Amniotic stem cell (primary cell): ENCODE measurements at places on chromosomes 6 and 20.

- no peak for DNase-seq
Observed at GRCh38 chr20:3392756-3393155, 14.7 kb downstream of the DNAAF9 start.

GRCh38 chr6:83370567-83370966 lies 60.3 kb downstream of the ME1 start:
- DNase-seq, result no peak

- peak; percentile 30 for DNase-seq
Observed at GRCh38 chr20:2172305-2173175, 70.9 kb downstream of the STK35 start.

DNA sequence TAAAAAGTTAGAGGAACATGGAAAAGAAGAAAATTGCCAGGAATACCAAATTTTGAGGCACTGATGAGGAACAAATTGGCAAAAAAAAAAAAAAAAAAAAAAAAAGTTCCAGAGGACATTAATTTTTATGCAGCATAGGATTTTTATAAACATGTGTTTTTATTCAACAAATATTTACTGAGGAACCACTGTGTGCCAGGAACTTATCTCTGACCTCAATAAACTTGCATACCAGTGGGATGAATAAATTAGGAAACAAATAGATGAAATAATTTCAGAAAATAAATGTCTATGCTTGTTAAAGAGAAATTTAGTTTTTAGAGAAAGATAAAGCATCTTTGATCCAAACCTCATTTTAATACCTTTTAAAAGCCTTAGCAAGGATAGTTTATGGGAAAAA lies 175.1 kb downstream of the PDE10A start:
- DNase-seq, result no peak

GRCh38 chr6:164856138-164856537 lies 453.3 kb downstream of the C6orf118 start:
- DNase-seq, result no peak

DNA sequence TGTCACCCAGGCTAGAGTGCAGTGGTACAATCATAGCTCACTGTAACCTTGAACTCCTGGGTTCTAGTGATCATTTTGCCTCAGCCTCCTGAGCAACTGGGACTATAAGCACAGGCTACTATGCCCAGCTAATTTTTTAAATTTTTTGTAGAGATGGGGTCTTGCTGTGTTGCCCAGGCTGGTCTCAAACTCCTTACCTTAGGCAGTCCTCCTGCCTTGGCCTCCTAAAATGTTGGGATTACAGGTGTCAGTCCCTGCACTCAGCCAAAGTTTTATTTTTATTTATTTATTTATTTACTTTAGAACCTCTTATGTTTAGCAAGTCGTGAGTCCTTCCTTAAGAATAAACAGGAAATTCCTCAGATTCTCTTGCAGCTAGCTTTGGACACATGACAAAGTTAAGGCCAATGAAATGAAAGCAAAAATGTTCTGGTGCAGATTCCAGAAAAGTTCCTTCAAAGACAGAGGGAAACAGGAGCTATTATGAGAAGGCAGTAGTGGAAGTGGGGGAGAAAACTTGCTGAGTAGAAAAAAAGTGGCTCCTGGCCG lies 19.1 kb downstream of the PIM1 start:
- DNase-seq, result no peak

- DNase-seq, result peak; percentile 97
Observed at GRCh38 chr6:57313711-57314471, 3.5 kb upstream of the PRIM2 start.

GRCh38 chr6:54835176-54835575 lies 11.4 kb upstream of the FAM83B start:
- no peak for DNase-seq

- DNase-seq, result no peak
Observed at GRCh38 chr6:151901009-151901411, 93.5 kb downstream of the ESR1 start.

GRCh38 chr6:30844118-30844535 lies 40.2 kb upstream of the DDR1 start:
- no peak for DNase-seq

GRCh38 chr20:62986257-62986800 lies 20.4 kb downstream of the BHLHE23 start:
- no peak for DNase-seq
